Activated effector memory CD4-positive, alpha-beta T cell treated with anti-CD3 and anti-CD28 coated beads, Interleukin-2, amount 50 U/mL, for 16 hours (primary cell): ENCODE measurements at places on chromosomes 3 and 15.

DNA sequence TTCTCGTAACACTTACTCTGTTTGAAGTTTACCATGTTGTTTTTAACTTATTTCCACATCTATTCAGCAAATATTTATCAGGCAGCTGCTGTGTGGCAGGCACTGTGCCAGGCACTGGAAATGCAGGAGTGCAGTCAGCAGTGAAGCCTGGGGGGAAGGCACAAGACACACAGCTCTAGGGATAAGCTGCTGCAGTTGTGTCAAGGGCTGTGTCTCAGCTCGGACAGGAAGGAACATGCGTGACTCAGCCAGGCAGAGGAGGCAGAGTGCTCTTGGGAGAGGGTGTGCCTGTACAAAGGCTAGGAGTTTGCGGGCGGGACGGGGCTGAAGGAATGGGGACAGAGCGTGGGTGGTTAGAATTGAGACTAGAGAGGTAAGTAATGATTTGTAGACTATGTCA, 24.7 kb downstream of the LYSMD4 start:
- DNase-seq, result no peak

DNA sequence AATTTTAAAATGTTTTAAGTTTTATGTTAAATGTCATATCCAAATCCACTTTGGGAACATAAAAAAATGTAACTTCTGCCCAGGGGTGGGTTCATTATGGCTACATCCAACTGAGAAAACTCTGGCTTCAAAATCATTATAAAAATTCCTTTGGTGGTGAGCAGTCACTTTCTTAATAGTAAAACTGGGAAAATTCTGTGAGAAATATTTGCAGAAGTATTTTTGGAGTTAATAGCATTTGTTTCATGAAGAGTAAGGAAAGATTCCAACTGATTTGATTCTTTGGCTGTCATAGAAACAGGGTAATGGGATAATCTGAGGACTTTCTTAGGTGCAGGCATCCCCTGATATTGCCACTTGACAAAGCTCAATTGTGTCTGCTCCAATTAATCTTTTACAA, 38.8 kb downstream of the CPA3 start:
- no peak for DNase-seq

DNA sequence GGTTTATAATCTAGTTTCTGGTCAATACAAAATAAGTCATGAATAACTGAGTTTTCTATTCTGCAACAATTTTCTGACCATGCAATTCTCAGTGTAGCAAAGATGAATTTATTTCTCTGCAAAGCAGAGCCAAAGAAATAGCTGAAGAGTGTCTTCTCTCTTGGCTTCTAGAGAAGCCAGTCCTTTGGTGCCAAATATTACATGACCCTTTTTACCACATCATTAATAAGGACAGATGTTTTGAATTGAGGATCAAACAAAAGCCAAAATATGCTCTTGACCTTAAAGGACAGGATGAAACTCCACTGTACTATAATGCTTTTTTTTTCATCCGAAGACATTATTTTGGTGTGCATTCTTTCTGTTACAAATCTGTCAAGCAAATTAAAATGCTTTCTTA, 40.2 kb upstream of the OSTN start:
- no peak for DNase-seq

- DNase-seq, result no peak
Observed at GRCh38 chr3:122183521-122183892, at the start of gene CASR. Gene CASR (plus strand): TSS chr3:122183668. CDS start chr3:122254190, 70,522 bp downstream.

DNA sequence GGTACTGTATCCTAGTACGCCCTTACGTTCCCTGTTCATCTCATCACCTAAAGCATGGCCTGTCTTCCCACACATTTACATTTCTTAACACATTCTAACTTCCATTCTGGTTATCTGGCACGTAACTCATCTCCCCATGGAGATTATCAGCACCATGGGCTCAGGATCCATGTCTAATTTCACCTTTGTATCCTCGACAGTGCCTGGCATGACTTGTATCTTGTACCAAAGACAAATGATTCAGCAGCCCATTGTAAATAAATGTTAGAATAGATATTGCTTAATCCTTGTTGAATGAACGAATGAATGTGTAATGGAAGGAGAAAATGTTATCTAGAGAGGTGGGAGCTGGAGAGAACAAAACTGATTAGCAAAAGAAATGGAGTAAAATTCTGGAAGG, 69.7 kb upstream of the TPM1 start:
- no peak for DNase-seq

DNA sequence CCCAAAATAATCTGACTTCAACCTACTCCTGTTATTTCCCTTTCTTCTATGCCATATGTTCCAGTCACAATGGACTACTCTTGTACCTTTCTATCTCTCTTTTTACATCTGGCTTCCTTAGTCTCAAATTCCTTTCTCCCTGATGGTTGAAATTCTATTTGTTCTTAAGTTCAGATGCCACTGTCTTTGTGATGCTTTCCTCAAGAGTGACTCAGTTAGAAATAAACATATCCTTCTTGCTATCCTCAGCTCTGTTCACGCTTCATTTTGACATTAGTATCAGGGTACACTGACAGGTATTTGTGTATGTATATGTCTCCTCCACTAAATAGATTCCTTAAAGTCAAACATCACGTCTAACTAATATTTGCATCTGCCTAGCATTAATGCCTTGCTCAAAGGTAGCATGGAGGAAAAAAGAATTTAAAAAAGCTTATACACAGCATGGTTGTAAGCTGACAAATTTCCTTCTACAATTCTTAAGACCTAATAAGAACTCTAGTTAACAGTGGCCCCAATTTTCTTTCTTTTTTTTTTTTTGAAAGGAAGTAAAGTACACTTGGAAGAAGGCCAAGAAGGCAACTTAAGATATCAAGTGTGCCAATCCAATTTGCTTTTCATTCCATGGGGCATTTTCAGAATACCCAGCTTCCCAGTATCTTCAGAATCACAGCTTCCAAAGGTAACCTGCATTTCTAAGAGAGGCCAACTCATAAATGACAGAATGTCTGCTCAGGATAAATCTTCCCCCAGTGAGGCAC, 58.0 kb downstream of the CHAC1 start:
- no peak for DNase-seq

- DNase-seq, result no peak
Observed at GRCh38 chr3:119768668-119769393, 13.1 kb upstream of the NR1I2 start.

GRCh38 chr15:83854950-83855707, 201.2 kb downstream of the ADAMTSL3 start:
- DNase-seq, result no peak

GRCh38 chr15:45637141-45637540, 2.3 kb downstream of the SQOR start:
- no peak for DNase-seq

DNA sequence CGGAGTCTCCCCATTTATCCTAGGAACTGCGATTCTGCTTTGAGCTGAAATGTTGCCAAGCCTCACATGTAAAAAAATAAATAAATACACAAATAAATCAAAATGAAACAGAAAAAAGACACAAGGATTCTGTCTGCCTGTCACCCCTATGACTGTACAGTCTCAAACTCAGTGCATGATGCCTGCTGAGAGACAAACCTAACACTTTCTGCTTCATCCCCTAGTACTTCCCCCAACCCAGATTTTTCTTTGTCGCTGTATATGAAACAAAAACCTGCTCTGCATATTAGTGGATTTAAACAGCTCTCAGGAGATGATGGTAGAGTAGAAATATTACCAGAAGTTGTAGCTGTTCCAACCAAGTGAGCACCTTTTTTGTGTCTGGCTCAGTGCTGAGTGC, 530.7 kb upstream of the CFAP20DC start:
- no peak for DNase-seq

GRCh38 chr3:108791473-108791872, 31.1 kb upstream of the TRAT1 start:
- DNase-seq, result no peak

GRCh38 chr3:141940194-141940776, 63.8 kb downstream of the ATP1B3 start:
- no peak for DNase-seq

DNA sequence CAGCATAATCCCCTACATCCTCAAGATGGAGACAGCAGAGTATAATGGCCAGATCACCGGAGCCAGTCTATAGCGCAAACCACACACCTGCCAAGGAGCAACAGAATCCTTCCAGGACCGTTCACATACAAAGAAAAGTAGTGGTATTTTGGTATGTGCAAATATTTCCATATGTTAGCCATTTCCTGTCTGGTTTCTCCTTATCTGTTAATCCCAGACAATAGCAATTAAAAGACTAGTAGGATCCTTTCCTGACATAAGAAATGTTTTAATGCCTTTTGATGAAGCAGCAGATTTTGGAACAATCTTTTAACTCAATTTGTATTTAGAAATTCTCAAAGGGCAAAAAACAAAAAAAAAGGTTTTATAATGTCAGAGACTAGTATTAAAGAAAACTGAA, 22.2 kb downstream of the MRPS25 start:
- DNase-seq, result no peak
